ENCODE measurements at places on chromosomes 2 and 18. TPM values are rescaled to one million over a fixed set of nuclear protein-coding genes. Genes with fewer than 3 reads are reported as not detected.

TUBA3E gene
- total RNA-seq = not detected

DNA sequence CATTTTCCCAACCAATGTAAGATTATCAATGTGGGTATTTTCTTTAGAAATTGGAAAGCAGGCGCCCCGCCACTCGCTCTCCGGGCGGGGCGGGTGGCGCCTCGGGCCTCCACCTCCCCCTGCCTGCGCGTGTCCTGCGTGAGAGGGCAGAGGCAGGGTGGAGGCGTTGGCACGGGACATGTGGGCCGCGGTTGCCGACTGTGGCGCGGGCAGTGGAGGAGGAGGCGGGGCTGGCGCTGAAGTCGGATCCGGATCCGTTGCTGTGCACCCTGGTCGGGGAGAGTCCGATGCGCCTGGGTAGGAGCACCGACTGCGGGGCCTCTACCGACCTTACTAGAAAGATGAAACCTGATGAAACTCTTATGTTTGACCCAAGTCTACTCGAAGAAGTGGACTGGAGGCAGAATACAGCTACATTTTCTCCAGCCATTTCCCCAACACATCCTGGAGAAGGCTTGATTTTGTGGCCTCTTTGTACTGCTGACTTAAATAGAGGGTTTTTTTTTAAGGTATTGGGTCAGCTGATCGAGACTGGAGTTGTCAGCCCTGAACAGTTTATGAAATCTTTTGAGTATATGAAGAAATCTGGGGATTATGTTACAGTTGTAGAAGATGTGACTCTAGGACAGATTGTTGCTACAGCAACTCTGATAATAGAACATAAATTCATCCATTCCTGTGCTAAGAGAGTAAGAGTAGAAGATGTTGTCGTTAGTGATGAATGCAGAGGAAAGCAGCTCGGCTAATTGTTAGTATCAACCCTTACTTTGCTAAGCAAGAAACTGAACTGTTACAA is 37.9 kb downstream of the PMS1 start:
- no peaks in the 10 kb centered on the region for H3K27me3 ChIP-seq
- H3K4me3 ChIP-seq = no peak overlapping the region

GRCh38 chr18:12990123-12990475 is 1.1 kb upstream of the CEP192 start:
- peaks cover 21% of the 10 kb centered on the region for H3K4me1 ChIP-seq
- H3K27me3 ChIP-seq = no peaks in the 10 kb centered on the region
- DNase-seq = no peak
- H3K4me3 ChIP-seq = peak overlapping the region; percentile 74

STK17B gene
- 24.3 TPM for total RNA-seq

THUMPD2 gene
- total RNA-seq = 10.3 TPM

GRCh38 chr2:219228911-219229304 is 528 bp downstream of the ATG9A start:
- DNase-seq = peak; percentile 88
- H3K4me3 ChIP-seq = peak overlapping the region; percentile 64
- peaks cover 46% of the 10 kb centered on the region for H3K4me1 ChIP-seq
- peak overlapping the region; percentile 83 for H3K27ac ChIP-seq
- H3K27me3 ChIP-seq = no peaks in the 10 kb centered on the region

GRCh38 chr2:100236166-100236565 is 86.1 kb downstream of the LONRF2 start:
- no peaks in the 10 kb centered on the region for H3K36me3 ChIP-seq
- H3K27ac ChIP-seq = no peak overlapping the region
- H3K27me3 ChIP-seq = no peaks in the 10 kb centered on the region
- no peak for DNase-seq
- no peak overlapping the region for H3K4me3 ChIP-seq

- no peaks in the 10 kb centered on the region for H3K36me3 ChIP-seq
- no peaks in the 10 kb centered on the region for H3K4me1 ChIP-seq
- no peak overlapping the region for H3K4me3 ChIP-seq
- no peak overlapping the region for H3K27ac ChIP-seq
Observed at GRCh38 chr18:57837917-57838548, 34.9 kb upstream of the ATP8B1 start.

GRCh38 chr2:55957142-55957541 is 33.6 kb upstream of the EFEMP1 start:
- no peak overlapping the region for H3K4me3 ChIP-seq
- no peaks in the 10 kb centered on the region for H3K36me3 ChIP-seq
- H3K27me3 ChIP-seq = no peaks in the 10 kb centered on the region
- DNase-seq = no peak
- H3K27ac ChIP-seq = no peak overlapping the region

- DNase-seq = peak; percentile 79
- H3K4me3 ChIP-seq = no peak overlapping the region
- H3K4me1 ChIP-seq = no peaks in the 10 kb centered on the region
- H3K27ac ChIP-seq = no peak overlapping the region
- H3K36me3 ChIP-seq = no peaks in the 10 kb centered on the region
- no peaks in the 10 kb centered on the region for H3K27me3 ChIP-seq
Observed at GRCh38 chr2:71671203-71671854, 218.0 kb downstream of the DYSF start.

DNA sequence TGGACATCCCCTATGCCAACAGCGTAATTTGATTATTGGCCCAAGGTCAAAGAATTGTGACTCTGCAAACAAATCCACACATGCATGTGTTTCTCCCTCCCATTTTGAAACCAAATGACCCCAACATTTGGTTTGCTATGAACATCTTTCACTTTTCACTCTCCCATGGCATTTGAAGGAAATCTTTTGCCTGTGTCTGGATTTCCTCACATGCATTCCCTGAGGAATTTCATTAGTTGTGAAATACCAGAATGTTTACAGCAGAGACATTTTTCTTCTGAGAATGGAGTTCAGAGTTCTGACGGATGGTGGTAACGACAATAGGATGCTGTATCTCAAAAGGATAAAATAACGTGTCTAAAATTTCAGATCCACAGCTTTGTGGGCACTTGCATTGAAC is 60.3 kb upstream of the LMAN1 start:
- H3K27ac ChIP-seq = no peak overlapping the region
- no peak for DNase-seq
- H3K4me3 ChIP-seq = no peak overlapping the region
- no peaks in the 10 kb centered on the region for H3K27me3 ChIP-seq
- H3K36me3 ChIP-seq = no peaks in the 10 kb centered on the region

DNA sequence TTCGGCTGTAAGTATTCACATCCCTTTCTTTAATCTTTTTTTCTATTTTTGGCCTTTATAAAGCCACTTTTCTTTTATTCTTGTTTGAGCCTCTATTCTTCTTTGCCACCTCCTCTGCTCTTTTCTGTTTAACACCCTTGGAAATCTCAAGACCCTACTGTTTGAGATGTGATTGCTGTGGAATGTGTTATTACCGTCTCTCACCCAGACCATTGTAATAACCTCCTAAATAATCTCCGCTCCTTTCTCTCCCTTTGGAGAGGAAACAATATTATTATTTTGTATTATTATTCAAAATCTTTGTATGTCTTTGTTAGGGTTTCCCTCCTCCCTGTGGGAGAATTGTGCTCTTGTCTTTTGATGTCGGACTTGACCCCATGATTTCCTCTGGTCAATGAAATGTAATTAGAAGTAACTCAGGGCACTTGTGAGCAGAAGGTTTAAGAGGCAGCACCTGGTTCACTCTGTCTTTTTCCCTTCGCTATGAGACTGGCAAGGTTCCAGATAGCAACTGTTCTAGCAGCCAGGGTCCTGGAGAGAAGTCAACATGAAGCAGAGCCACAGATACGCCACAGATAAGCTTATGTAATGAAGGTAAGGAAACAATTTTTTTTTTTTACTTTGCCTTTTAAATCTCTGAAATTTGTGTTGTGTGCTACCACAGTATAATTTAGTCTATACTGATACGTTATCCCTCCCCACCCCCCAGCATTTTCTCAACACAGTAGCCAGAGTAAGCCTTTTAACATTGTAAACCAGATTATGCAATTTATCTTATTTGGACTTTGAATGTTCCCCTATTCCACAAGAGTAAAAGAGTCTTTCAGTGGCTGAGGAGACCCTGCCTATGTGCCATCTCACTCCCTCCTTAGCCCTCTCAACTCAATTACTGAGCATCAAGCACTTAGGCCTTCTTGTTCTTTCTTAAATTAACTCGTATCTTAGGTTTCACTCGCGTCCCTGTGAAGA is 601.2 kb upstream of the ZNF804A start:
- no peaks in the 10 kb centered on the region for H3K4me1 ChIP-seq
- DNase-seq = no peak
- H3K27ac ChIP-seq = no peak overlapping the region

- H3K36me3 ChIP-seq = peaks cover 7% of the 10 kb centered on the region
- DNase-seq = no peak
- H3K27me3 ChIP-seq = no peaks in the 10 kb centered on the region
- H3K4me3 ChIP-seq = no peak overlapping the region
Observed at GRCh38 chr2:30641765-30642345, 165.4 kb downstream of the CAPN13 start.

ALPI gene
- total RNA-seq = not detected

DNA sequence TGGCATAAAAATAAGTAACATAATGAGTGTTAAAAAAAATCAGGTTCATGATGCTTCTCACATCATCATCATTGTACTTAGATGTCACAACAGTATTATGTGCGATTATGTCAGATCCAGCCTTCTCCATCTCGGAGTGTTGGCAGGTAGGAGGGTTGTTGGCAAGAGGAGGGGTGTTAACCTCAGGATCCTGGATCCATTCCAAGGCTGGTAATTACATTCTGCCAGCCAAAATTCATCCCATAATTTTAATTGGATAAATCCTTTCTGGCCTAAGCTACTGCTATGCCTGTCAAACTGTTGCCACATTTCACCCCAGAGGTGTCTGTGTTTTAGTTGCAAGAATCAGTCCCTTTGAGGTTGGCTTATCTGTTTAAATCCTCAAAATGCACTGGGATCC is 891 bp upstream of the FTCDNL1 start:
- no peak overlapping the region for H3K27ac ChIP-seq
- no peaks in the 10 kb centered on the region for H3K36me3 ChIP-seq
- no peaks in the 10 kb centered on the region for H3K27me3 ChIP-seq

DNA sequence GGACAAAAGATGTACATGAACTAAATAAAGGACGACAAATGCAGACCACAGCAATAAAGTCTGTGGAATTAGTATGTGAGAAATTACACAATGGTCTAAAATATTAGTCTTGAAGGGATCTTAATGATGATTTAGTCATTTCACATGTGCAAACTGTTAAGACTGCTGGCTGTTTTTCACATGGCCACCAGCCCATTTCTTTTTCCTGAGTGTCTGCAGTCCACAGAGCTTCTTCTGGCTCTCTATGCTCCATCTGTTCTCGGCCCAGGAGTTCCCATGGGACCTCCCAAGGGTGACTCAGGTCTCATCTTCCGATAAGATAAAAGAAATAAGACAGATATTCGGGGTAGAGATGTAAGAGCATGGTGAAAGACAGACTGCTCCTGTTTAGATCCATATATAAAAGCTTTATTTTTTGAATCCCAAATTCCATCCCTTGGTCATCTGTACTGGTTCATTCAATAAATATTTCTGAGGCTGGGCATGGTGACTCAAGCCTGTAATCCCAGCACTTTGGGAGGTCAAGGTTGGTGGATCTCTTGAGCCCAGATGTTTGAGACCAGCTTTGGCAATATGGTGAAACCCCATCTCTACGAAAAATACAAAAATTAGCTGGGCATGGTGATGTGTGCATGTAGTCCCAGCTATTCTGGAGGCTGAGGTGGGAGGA is 20.1 kb downstream of the IL1RL1 start:
- H3K27ac ChIP-seq = no peak overlapping the region
- no peaks in the 10 kb centered on the region for H3K27me3 ChIP-seq
- no peak overlapping the region for H3K4me3 ChIP-seq
- no peaks in the 10 kb centered on the region for H3K36me3 ChIP-seq

ARHGEF4 gene
- total RNA-seq = 116 TPM

- no peaks in the 10 kb centered on the region for H3K4me1 ChIP-seq
- no peak overlapping the region for H3K4me3 ChIP-seq
- H3K27me3 ChIP-seq = no peaks in the 10 kb centered on the region
- H3K27ac ChIP-seq = no peak overlapping the region
Observed at GRCh38 chr18:27608742-27609141, 423.6 kb upstream of the CHST9 start.

SGPP2 gene
- 24.8 TPM for total RNA-seq

DNA sequence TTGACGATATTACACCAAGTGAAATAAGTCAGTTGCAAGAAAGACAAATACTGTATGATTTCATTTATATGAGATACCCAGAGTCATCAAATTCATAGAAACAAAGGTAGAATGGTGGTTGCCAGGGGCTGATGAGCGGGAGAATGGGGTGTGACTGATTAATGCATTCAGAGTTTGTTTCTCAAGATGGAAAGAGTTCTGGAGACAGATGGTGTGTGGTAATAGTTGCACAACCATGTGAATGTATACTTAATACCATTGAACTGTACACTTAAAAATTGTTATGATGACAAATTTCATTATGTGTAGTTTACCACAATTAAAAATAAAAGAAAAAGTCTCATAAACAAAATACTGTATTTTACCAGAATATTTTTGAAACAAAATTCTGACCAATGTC is 117.3 kb downstream of the PIGN start:
- H3K4me1 ChIP-seq = no peaks in the 10 kb centered on the region
- no peaks in the 10 kb centered on the region for H3K27me3 ChIP-seq
- H3K27ac ChIP-seq = no peak overlapping the region
- H3K4me3 ChIP-seq = no peak overlapping the region
- no peaks in the 10 kb centered on the region for H3K36me3 ChIP-seq

DNA sequence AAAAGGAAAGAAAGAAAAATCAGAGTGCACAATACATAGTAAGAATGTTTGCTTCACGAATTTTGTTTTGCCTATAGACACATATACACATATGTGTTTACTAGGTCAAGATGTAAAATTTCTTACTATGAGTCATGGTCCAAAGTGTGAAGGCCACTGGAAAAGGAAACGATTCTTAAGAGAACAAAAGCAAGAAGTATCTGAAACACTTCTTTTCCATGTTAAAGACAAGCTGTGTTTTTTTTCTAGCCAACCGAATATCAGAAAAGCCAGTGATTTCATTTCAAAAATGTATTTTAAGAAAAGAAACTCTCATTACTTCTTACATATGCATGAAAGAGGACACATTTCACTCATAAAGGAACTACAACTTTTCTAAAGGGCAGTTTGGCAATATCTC is 24.9 kb downstream of the PECR start:
- H3K4me3 ChIP-seq = no peak overlapping the region
- H3K27ac ChIP-seq = no peak overlapping the region
- no peaks in the 10 kb centered on the region for H3K27me3 ChIP-seq
- H3K4me1 ChIP-seq = no peaks in the 10 kb centered on the region
- DNase-seq = no peak

VSNL1 gene
- 19.2 TPM for total RNA-seq

GRCh38 chr2:36568516-36569246 is 29.3 kb downstream of the FEZ2 start:
- no peak overlapping the region for H3K4me3 ChIP-seq
- H3K4me1 ChIP-seq = peaks cover 23% of the 10 kb centered on the region
- no peak for DNase-seq
- no peak overlapping the region for H3K27ac ChIP-seq
- H3K36me3 ChIP-seq = peaks cover 3% of the 10 kb centered on the region
- H3K27me3 ChIP-seq = no peaks in the 10 kb centered on the region

DSEL gene
- 7.6 TPM for total RNA-seq

DNA sequence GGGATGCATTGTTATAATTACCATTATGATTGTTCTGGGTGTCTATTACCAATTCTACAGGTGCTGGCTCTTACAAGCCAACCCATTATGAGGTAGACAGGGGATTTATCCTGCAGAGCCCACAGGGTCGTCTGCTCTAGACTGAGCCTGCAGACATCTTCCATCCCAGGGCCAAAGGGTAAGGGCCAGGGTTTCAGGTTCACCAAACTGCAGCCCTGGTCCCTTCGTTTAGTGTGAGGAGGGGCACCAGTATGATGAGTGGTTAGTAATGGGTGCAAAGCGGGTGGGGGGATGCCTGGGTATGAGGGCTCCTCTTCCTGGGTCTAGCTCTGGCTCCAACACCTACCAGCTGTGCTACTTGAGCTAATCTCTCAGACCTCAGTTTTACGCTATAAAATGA is 1.2 kb upstream of the ARID5A start:
- H3K4me3 ChIP-seq = no peak overlapping the region
- H3K36me3 ChIP-seq = no peaks in the 10 kb centered on the region
- no peak for DNase-seq
- no peaks in the 10 kb centered on the region for H3K27me3 ChIP-seq
- H3K27ac ChIP-seq = peak overlapping the region; percentile 98
- peaks cover 90% of the 10 kb centered on the region for H3K4me1 ChIP-seq

All from vagina (tissue), 2 donors.